ENCODE measurements at places on chromosomes 16 and 17.
A peak's percentile ranks its signal among the peaks of the same experiment; 100 is the strongest.

DNA sequence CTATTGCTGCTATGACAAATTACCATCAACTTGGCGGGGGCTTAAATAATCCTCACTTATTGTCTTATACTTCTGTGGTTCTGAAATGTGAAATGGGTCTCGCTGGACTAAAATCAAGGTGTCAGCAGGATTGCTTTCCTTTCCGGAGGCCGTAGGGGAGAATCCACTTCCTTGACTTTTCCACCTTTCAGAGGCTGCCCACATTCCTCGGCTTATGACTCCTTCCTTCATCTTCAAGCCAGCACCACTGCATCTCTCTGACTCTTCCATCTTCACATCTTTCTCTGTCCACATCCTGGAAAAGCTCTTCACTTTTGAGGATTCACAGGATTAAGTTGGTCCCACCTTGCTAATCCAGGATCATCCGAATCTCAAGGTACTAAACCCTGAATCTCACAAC lies 217.8 kb downstream of the GRIN2A start:
- H3K4me3 ChIP-seq = no peak overlapping the region
- no peaks in the 10 kb centered on the region for H3K27me3 ChIP-seq
- no peaks in the 10 kb centered on the region for H3K36me3 ChIP-seq
- H3K27ac ChIP-seq = no peak overlapping the region
- H3K4me1 ChIP-seq = no peaks in the 10 kb centered on the region

DNA sequence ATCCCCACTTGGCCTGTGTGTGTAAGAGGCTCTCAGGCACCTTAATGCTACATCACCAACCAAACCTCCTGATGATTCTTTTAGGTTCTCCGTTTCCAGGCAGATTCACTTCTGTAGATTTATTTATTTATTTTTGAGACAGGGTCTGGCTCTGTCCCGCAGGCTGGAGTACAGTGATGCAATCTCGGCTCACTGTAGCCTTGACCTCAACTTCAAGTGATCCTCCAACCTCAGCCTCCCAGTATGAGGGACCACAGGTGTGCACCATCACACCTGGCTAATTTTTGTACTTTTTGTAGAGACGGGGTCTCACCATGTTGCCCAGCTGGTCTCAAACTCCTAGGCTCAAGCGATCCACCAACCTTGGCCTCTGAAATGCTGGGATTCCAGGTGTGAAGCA lies 12.7 kb upstream of the MEOX1 start:
- no peak overlapping the region for H3K4me3 ChIP-seq
- no peak overlapping the region for H3K27ac ChIP-seq
- DNase-seq = no peak
- no peaks in the 10 kb centered on the region for H3K27me3 ChIP-seq
- H3K4me1 ChIP-seq = peaks cover 4% of the 10 kb centered on the region
- H3K36me3 ChIP-seq = no peaks in the 10 kb centered on the region

GRCh38 chr16:64540434-64540833 lies 581.4 kb downstream of the CDH11 start:
- H3K36me3 ChIP-seq = no peaks in the 10 kb centered on the region
- DNase-seq = no peak
- no peaks in the 10 kb centered on the region for H3K27me3 ChIP-seq
- no peak overlapping the region for H3K27ac ChIP-seq

DNA sequence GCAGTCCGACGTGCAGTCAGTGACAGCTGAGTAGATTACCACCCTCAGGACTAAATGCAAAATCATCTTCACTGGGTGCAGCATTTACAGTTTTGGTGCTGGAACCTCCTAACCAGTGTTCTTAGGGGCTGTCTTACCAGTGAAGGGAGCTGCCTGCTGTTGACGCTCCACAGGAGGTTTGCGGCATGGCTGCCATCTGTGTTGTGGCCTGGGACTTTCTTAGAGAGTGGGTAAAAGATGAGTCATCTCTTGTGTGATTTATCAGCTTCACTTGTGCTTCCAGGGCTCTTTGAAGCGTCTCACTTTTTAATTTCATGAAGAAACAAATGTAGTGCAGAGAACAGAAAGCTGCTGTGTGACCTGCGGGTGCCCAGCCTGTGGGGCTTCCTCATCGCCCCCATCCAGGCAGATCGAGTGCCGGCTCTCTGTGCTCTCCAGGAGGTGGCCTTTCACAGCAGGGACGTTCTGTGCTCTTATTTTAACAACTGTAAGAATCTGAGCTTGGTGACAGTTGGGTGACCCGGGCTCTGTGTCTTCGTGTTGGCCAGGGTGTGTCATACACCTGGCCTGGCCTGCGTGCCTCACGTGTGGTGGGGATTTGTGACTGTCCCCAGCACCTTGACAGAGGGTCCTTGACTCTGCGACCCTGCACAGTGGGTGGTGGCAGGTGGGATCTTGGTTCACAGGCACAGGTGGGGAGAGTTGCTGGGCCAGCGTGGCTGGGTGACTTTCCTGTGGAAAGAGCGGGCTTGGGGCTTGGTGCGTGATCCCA lies 24.3 kb upstream of the ZNF750 start:
- peaks cover 2% of the 10 kb centered on the region for H3K4me1 ChIP-seq
- H3K36me3 ChIP-seq = peaks cover 2% of the 10 kb centered on the region
- H3K4me3 ChIP-seq = no peak overlapping the region
- H3K27me3 ChIP-seq = no peaks in the 10 kb centered on the region
- H3K27ac ChIP-seq = no peak overlapping the region
- DNase-seq = no peak

DNA sequence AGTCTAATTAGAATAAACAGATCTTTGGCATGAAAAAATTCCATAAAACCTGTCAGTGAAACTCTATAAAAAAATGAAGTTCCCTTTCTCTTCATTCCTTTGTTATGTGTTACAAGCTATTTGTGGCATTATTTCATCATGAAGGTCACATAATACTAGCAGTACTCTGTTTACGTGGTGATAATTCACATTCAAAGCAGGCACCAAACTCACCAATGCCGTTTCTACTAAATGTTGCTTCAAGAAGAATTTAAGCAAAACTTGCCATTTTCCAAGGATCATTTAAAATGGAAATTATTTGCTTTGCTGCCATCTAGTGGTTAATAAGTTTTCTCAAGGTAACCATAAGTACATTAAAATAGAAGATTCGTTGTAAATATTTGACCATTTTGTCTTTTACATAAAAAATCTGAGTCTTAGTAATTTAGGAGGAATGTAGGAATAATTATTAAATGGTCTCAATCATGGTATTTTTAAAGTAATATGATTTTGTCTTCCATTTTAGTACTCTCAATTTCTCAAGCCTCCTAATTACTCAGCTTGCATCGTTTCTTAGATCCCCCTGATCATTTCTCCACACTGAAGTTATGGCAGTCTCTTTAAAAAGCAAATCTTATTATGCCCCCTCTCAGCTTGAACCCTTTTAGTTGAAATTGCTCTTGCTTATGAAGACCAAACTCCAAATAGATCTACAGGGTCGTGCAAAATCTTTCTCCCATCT lies 80.8 kb downstream of the OMG start:
- DNase-seq = no peak
- no peak overlapping the region for H3K4me3 ChIP-seq
- H3K27ac ChIP-seq = no peak overlapping the region
- H3K36me3 ChIP-seq = no peaks in the 10 kb centered on the region

DNA sequence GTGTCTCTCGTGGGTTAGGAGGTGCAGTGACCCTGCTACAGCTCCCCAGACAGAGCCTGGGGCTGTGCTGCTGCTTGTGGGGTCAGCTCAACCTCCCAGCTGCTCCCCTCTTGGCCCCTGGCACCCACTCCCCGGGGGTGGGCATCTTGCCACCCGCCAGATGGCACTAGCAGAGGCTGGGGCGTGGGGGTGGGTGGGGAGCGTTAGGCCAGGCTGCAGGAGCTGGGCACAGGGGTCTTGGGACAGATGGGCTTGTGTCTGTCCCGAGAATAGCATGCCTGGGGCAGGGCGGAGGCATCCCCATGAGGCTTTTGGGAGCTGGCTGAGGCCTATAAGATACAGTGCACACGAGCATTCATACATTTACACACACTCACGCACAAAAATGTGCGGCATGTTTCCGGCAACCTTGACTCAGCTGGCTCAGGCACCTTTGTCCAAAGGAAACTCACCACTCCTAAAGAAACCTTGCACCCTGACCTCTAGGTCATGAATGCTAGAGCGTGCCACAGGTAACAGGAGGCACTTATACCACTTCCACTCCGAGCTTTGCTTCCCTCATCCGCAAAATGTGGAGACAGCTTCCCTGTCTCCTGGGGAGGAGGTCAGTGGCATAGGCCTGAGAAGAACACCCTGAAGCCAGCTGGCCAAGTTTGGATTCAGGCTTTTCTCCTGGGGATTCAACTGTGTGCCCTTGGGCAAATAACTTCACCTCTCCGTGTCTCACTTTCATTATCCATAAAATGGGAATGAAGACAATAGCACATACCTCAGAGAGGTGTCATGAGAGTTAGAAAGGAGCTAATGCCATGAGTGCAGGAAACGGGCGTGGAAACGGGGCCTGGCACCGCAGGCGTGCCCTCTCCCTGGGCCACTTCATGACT lies 78.9 kb upstream of the LHX1 start:
- no peak overlapping the region for H3K27ac ChIP-seq
- no peak for DNase-seq
- no peaks in the 10 kb centered on the region for H3K36me3 ChIP-seq
- no peak overlapping the region for H3K4me3 ChIP-seq
- no peaks in the 10 kb centered on the region for H3K27me3 ChIP-seq

GRCh38 chr16:88430185-88430523 lies 22.9 kb upstream of the ZFPM1 start:
- peaks cover 10% of the 10 kb centered on the region for H3K27me3 ChIP-seq
- 0 out of 2 replicates have a peak, but pooled peaks cover 2% of the 10 kb centered on the region for H3K4me1 ChIP-seq
- peak overlapping the region; percentile 17 for H3K4me3 ChIP-seq
- no peaks in the 10 kb centered on the region for H3K36me3 ChIP-seq
- no peak for DNase-seq

- H3K36me3 ChIP-seq = peaks cover 15% of the 10 kb centered on the region
- no peaks in the 10 kb centered on the region for H3K4me1 ChIP-seq
- no peak overlapping the region for H3K27ac ChIP-seq
Observed at GRCh38 chr17:4721203-4722135, 9.8 kb upstream of the MED11 start.

DNA sequence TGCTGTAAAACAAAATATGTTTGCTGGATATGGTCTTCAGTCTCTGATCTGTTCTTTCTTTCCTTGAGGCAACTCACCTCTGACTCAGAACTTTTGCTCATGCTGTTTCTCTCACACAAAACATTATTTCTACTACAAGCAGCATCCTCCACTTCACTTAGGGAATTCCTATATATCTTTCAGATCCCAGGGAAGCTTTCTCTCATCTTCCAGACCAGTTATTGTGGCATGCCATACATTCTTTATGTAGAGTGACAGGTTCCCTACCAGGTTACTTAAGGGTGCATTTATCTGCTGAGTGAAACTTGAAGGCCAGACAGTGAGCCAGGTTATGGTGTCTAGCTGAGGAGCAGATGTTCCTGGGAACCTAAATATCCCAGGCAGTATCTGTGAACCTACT lies 1226.0 kb downstream of the CDH8 start:
- no peaks in the 10 kb centered on the region for H3K4me1 ChIP-seq
- no peak overlapping the region for H3K27ac ChIP-seq
- no peak for DNase-seq
- H3K36me3 ChIP-seq = no peaks in the 10 kb centered on the region
- H3K27me3 ChIP-seq = no peaks in the 10 kb centered on the region
- H3K4me3 ChIP-seq = no peak overlapping the region

DNA sequence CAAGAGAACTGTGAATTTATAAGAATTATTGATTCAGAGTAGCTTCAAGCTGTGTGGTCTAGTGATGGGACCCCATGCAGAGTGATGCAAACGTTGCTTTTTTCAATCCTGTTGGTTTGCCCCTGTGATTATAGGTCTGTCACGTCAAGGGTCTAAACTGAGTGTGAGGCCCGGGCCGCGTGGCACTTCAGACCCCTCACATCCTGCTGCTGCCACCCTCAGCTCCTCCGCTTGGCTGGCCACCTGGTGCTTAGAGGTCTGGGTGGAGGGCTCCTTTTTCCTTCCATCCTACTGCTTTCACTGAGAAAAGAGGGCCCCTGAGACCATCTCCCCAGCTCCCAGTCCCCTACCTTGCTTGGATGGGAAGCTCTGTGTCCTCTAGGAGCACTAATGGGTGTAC lies 12.0 kb downstream of the MYL4 start:
- peaks cover 2% of the 10 kb centered on the region for H3K4me1 ChIP-seq
- no peaks in the 10 kb centered on the region for H3K36me3 ChIP-seq
- no peak overlapping the region for H3K4me3 ChIP-seq
- no peak overlapping the region for H3K27ac ChIP-seq
- no peaks in the 10 kb centered on the region for H3K27me3 ChIP-seq
- no peak for DNase-seq

All from iPS DF 6.9 (cell line).